ENCODE measurements at places on chromosomes 6 and 20.

DNA sequence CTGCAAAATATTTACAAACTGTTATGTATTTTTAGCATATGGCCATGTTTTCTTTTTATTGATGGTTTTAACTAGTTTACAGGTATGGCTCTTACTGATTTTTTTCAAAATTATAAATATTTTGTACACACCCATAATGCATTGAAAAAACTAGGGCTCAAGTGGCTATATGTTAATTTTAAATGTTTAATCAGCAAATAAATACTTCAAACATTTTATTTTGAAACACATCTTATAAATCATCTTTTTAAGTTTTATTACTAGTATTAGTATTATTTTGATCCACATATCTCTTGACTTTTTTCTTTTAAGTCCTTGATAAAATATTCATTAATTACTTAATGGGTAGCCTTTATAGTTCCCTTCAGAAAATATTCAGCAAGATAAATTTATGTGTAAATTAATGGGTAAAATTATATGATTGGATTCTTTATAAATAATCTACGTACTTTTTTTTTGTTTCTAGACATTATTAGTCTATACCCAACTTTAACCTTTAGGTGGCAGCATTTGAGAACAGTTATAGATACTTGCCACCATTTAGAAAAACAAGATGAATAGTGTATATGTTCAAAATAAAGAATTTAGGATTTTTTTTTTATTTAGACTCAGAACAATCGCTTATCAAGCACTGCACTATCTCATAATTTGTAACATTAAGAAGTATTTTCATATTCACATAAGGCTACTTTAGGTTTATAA is 241.9 kb downstream of the ADGRB3 start:
- no peak for DNase-seq

DNA sequence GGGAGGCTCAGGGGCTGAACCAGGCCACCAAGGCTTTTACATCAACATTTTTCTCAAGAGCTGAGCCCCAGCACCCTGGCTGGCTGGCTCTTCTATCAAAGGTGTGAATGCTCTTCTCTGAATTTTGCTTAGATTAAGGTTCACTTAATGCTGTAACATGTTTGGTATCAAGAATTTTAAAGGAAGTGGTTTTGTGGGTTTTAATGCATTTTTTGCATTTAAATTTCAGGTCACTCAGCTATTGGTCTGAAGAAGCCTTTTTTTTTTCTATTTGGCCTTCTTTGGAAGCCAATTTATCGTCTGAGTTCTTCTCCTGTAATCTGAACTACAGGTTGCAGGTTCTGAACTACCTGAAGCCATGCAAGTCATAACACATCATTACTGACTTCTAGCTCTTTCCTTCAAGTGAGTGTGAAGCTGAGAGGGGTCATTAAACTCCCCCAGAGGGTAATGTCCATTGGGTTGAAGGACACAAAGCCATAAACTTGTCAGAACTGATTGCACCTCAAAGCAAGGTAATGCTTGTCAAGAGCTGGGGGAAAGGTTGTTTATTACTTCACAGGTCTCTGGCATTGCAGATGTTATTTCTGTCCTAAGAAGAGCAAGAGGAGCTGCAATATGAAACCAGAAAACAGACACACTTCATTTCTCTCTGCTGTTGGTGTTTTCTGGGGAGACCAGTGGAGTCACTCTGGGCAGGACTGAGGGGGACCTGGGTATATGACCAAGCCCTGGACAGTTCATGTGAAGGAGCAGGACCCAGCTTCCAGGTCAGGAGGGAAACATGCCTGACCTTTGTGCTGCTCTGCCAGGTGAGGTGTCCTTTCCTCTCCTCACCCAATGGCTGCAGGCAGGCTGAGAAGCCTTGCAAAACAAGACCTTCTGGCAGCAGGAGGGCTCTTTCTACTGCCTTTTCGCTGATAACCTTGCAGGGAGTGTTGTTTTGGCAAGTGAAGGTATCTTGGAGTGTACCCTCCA is 26.1 kb upstream of the NEDD9 start:
- DNase-seq, result peak; percentile 20

DNA sequence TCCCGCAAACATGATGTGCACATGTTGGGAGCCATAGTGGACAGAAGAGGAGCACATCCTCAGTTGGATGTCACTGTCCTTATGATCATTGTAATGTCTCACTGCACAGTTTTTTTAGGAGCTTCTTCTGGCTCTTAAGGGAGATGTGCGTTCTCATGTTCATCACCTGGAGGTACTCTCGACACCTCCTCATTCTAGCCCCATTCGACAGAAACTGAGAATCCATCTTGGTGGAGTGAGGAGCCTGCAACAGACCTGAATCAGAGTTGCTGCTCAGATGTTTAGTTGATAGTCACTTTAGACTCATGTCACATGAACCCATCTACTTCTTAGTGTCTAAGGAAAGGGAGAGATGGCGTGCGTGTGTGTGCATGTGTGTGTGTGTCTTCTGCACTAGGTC is 2.3 kb upstream of the BMP6 start:
- DNase-seq, result no peak

DNA sequence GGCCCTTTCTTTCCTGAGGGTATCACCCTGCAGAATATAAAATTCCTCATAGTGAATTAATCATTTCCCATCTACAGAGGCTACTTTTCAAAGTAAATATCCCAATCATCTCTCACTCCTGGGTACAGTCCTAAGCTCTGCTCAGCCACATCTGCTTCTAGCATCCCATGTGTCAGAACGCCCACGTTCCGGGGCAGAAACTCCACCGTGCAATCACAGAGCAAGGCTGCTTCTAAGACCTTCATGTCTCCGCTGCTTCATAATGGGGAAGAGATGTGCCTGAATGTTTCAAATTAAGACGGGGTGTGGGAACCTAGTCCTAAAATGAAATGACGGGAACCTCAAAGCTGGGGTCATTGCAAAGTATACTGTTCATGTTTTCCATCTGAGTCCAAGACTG is 208.8 kb upstream of the GMDS start:
- no peak for DNase-seq

DNA sequence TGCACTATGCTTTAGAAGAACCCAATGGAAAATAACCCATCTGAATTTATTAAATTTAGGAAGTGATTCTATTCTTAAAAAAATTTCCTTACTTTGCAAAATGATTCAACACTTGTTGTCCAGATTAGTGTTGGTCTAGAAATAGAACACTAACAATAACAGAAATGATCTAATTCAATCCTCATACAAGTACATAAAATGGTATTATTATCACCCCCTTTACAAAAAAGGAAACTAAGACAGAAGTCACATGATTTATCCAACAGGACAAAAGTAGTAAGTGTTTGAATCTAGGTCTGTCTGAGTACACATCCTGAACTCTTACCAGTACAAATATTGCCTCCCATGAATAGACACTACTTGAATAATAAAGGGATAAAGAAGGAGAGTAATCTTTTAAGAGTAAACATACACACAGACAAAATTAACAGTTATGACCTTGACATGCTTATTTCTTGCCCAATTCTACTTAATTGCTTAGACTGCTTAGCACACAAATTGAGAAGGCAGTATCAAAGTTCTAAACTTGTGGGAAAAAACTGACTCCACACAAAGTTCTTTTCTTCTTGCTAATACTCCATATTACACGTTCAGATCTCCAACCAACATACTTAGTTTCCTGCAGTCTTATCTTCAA is 195.4 kb upstream of the RUNX2 start:
- DNase-seq, result no peak

- no peak for DNase-seq
Measured at GRCh38 chr20:34579191-34579978, 20.9 kb downstream of the MAP1LC3A start.

- DNase-seq, result no peak
Measured at GRCh38 chr6:166940643-166941068, 15.7 kb downstream of the RNASET2 start.

- DNase-seq, result peak; percentile 67
Measured at GRCh38 chr6:32968867-32969684, 682 bp downstream of the BRD2 start.

- no peak for DNase-seq
Measured at GRCh38 chr6:35318196-35319171, 20.9 kb downstream of the DEF6 start.

GRCh38 chr20:61135266-61135665 is 116.8 kb upstream of the CDH4 start:
- no peak for DNase-seq

DNA sequence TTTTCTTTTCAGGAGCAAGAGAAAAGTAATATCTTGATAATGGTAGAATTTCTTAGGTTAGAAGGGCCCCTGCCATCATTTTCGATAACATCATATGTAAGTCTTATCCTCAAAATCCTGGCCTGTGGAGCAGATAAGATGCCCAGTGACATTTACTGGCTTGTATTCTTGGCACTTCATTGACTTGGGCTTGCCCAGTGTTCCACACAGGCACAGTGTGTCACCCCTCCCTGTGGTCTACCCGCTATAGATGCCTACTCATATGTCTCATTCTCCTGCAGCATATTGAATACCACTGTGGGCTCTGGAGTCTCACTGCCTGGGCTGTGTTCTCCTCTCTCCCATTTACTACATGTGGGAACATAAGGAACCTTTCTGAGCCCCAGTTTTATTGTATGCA is 105.0 kb downstream of the GRM1 start:
- no peak for DNase-seq

GRCh38 chr20:57968120-57968519 is 258.3 kb upstream of the PMEPA1 start:
- no peak for DNase-seq

All from stimulated activated naive CD4-positive, alpha-beta T cell treated with Interleukin-2 at 50 U/mL for 16 hours (primary cell).